ENCODE measurements at places on chromosomes 11 and 22. TPM values are rescaled to one million over a fixed set of nuclear protein-coding genes. Genes with fewer than 3 reads are reported as not detected.

DNA sequence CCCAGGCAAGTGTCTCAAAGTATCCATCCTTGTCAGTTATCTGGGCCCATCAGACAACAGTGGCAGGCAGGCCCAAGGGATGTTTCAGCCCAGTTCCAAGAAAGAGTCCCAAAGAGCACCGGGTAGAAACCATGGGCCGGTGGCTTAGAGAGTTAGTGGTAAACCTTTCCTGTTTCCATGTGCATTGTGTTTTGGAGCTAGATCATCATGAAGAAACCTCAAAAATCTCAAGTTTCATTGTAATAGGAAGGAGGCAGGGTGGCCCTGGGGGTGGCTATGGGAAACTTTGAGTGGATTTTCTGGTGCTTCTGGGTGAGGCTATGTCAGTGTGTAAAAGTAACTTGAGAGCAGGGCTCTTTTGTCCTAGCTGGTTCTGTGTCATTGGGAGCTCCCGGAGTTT lies 68.1 kb downstream of the UBASH3B start:
- no peaks in the 10 kb centered on the region for H3K27me3 ChIP-seq
- peak; percentile 68 for DNase-seq
- no peak overlapping the region for H3K4me3 ChIP-seq
- H3K27ac ChIP-seq, result peak overlapping the region; percentile 33
- H3K36me3 ChIP-seq, result no peaks in the 10 kb centered on the region

- H3K4me1 ChIP-seq, result peaks cover 18% of the 10 kb centered on the region
- no peak for DNase-seq
- no peak overlapping the region for H3K4me3 ChIP-seq
- peaks cover 15% of the 10 kb centered on the region for H3K36me3 ChIP-seq
These were observed 12.2 kb downstream of the MRPL21 start for GRCh38 chr11:68891351-68891948.

- no peaks in the 10 kb centered on the region for H3K36me3 ChIP-seq
- no peak for DNase-seq
- no peak overlapping the region for H3K4me3 ChIP-seq
- no peaks in the 10 kb centered on the region for H3K4me1 ChIP-seq
- H3K27ac ChIP-seq, result no peak overlapping the region
- no peaks in the 10 kb centered on the region for H3K27me3 ChIP-seq
These were observed 354.1 kb downstream of the NTM start for GRCh38 chr11:131724436-131724975.

DNA sequence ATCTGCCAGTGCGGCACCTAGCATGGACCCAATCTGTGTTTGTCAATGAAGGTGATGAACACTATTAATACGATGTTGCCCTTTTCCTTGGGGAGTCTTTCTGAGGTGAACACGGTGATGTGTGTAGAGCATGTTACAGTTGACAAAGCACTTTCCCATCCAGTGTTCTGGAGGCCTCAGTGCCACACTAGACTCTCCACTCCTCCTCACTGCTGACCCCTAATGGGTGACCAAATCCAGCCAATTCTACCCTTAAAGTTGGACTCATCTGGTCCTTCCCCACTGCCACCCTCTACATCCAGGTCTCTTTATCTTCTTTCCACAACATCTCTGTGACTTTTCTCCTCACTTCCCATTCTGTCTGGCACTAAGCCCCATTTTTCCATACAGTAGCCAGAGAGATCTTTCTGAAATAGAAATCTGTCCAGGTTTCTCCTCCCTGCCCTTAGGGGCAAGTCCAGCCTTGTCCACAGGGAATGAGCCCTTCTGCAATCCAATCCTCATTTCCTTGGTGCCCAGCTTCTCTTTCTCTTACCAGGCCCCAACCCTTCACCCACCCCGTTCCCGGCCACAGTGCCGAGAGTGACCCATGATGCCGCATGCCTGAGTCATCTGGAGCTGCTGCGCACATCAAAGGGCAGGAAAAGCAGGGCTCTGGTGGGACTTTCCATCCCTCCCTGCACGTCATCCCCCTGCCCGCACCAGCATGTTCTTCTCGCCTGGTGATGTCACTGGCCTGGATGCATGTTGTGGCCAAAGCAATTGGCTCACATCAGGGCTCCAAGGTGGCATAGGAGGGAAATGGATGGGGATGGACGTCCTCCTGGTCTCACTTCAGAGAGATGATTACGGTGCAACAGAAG lies 64.2 kb downstream of the RASSF10 start:
- no peak overlapping the region for H3K27ac ChIP-seq
- no peak for DNase-seq
- no peaks in the 10 kb centered on the region for H3K4me1 ChIP-seq

GRCh38 chr22:29253561-29254285 lies 14.1 kb downstream of the RHBDD3 start:
- H3K27ac ChIP-seq, result no peak overlapping the region
- no peaks in the 10 kb centered on the region for H3K36me3 ChIP-seq
- H3K4me1 ChIP-seq, result no peaks in the 10 kb centered on the region
- DNase-seq, result no peak
- H3K27me3 ChIP-seq, result no peaks in the 10 kb centered on the region

DNA sequence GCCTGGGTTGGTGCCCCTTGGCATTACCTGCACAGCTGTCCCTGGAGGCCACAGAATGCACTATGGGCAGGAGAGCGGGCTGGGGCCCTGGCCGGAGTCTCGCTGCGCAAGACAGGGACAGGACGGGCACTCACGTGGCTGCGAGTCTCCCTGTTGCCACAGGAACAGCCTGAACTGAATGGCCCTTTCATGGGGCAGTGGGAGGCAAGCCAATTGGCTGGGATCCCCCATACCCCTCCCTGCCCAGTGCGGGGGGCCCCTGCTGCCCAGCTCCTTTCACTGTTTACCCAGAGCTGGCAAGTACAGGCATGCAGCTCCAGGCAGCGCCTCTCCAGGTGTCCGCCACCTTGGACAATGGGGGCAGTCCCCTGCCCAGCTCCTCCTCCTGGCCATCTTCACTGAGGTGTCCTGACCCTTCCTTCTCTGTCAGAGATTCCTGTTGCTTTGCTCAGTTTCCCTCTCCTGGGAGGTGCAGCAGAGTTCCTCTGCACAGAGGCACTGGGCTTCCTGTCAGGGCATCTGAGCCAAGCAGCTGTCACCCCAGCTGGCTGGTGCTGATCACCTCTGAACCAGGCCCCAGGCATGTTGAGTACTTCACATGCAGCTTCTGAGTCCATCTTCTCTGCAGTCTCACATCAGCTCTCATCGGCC lies 5.2 kb downstream of the USP2 start:
- H3K36me3 ChIP-seq, result no peaks in the 10 kb centered on the region
- peak overlapping the region; percentile 74 for H3K27ac ChIP-seq
- peaks cover 34% of the 10 kb centered on the region for H3K4me1 ChIP-seq
- H3K27me3 ChIP-seq, result no peaks in the 10 kb centered on the region

DNA sequence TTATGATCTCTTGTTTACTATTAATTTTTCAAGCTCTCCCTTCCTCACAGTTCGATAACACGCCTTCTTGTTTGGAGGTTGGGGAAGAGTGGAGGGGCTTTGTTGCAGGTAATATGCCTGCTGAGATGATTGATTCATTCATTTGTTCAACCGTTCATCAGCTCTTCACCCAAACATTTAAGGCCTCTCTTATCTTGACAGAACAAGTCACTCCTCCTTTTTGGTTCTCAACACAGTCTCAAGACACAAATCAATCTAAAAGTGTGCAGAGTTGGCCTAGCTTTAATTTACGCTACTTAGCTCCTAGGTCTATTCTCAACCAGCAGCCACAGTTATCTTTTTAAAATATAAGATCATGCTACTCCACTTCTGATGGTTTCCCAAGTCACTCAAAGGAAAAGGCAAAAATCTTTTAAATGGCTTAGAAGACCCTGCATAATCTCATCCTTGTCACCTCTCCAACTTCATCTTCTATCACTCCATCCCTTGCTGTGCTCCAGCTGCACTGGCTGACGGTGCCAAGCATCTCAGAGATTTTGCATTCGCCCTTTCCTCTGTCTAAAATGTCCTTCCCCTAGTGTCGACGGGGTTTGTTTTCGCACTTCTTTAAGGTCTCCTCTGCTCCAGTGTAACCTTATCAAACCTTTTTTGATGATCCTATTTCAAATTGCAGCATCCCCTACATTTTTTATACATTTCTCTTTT lies 60.3 kb downstream of the AMBRA1 start:
- no peaks in the 10 kb centered on the region for H3K36me3 ChIP-seq
- no peaks in the 10 kb centered on the region for H3K4me1 ChIP-seq
- no peaks in the 10 kb centered on the region for H3K27me3 ChIP-seq
- H3K27ac ChIP-seq, result no peak overlapping the region
- DNase-seq, result no peak
- no peak overlapping the region for H3K4me3 ChIP-seq

GRCh38 chr22:28788601-28789000 lies 11.8 kb downstream of the XBP1 start:
- H3K4me3 ChIP-seq, result no peak overlapping the region
- DNase-seq, result no peak
- H3K36me3 ChIP-seq, result peaks cover 6% of the 10 kb centered on the region
- no peak overlapping the region for H3K27ac ChIP-seq

- H3K4me1 ChIP-seq, result no peaks in the 10 kb centered on the region
- H3K27me3 ChIP-seq, result no peaks in the 10 kb centered on the region
- no peak overlapping the region for H3K27ac ChIP-seq
- DNase-seq, result peak; percentile 18
These were observed 21.3 kb upstream of the NELL1 start for GRCh38 chr11:20647976-20648565.

DNA sequence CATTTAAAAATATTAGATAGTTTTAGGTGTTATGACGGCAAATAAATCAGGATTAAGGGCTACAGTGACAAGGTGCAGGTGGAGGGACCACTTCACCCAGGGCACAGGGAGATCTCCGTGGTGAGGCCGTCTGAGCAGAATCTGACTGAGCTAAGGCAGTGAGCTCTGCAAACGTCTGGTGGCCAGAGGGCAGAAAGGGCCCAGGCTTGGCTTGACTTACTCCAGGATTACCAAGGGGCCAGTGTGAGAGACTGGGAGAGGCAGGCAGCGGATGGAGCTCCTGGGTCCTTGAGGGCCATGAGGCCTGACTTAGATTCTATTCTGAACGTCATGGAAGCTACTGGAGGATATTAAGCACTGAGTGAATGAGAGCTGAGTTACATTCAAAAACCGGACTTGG lies 125.9 kb upstream of the B3GAT1 start:
- H3K4me1 ChIP-seq, result no peaks in the 10 kb centered on the region
- H3K27ac ChIP-seq, result no peak overlapping the region
- no peaks in the 10 kb centered on the region for H3K36me3 ChIP-seq

DNA sequence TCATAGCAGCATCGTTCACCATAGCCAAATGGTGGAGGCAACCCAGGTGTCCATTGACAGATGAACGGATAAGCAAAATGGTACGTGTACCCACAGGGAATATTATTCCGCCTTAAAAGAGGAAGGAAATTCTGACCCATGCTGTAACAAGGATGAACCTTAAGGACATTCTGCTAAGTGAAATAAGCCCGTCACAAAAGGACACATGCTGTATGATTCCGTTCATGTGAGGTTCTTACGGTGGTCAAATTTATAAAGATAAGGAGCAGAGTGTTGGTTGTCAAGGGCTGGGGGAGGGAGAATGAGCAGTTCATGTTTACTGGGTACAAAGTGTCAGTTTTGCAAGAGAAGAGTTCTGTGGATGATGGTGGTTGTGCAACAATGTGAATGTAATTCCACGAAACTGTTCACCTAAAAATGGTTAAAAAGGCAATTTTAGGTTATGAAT lies 26.3 kb downstream of the APOL1 start:
- H3K36me3 ChIP-seq, result peaks cover 30% of the 10 kb centered on the region
- H3K4me1 ChIP-seq, result no peaks in the 10 kb centered on the region
- no peak overlapping the region for H3K4me3 ChIP-seq
- no peaks in the 10 kb centered on the region for H3K27me3 ChIP-seq
- DNase-seq, result no peak

- H3K27ac ChIP-seq, result no peak overlapping the region
- no peaks in the 10 kb centered on the region for H3K36me3 ChIP-seq
- H3K27me3 ChIP-seq, result peaks cover 11% of the 10 kb centered on the region
- H3K4me1 ChIP-seq, result peaks cover 5% of the 10 kb centered on the region
- no peak overlapping the region for H3K4me3 ChIP-seq
- DNase-seq, result no peak
These were observed 47.6 kb downstream of the FAM83F start for GRCh38 chr22:40042312-40042711.

DNA sequence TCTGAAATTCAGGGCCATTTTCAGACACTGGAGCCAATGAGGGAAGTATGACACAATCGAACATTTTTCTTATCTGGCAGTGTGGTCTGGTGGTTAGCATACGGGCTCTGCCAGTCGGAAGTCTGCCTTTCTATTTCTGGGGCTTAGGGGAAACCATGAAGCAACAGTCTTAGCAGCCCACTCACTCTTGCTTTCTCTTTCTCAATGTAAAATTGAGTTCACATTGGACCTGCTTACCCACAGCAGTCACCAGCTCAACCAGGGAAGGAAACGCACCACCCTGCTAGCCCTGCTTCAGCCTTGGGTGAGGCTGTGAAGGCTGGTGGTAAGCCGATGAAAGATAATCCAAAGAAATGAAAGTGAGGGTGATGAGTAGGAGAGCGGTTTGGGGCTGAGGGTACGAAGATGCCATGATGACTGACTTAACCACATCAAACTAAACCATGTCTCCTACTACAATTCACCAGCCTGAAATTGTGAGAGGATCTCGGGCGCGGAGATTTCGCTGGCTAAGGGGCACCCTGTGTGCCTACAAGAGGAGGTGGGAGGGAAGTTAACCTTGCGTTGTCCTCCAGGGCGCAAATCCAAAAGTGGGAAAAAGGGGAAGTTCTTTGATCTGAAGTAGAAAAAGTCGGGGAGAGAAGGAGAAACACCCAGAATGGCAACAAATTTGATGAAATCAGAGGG lies 2.0 kb upstream of the LMO2 start:
- H3K4me3 ChIP-seq, result no peak overlapping the region
- no peaks in the 10 kb centered on the region for H3K36me3 ChIP-seq
- H3K4me1 ChIP-seq, result no peaks in the 10 kb centered on the region
- peak; percentile 61 for DNase-seq

DNA sequence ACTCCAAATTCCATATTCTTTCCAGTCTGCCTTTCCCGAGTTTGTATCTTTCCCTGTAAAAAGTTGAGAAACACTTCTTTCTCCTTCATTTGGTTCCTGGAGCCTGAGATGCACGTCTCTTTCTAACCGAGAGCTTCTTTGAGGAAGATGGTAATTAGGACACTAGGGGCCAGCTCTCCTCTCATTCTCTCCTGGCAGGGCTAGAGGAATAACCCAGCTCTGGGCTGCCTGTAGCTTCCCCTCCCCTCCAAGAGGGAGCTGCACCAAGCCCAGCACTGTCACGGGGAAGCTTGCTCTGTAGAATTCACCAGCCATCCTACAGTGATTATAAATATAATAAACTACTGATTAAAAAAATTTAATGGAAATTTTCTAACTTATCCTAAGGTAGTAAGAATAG lies 26.9 kb downstream of the UBASH3B start:
- H3K36me3 ChIP-seq, result no peaks in the 10 kb centered on the region
- H3K4me1 ChIP-seq, result peaks cover 5% of the 10 kb centered on the region
- no peaks in the 10 kb centered on the region for H3K27me3 ChIP-seq
- no peak overlapping the region for H3K27ac ChIP-seq
- H3K4me3 ChIP-seq, result no peak overlapping the region

GRCh38 chr22:36471341-36471821 lies 10.1 kb downstream of the TXN2 start:
- H3K4me3 ChIP-seq, result no peak overlapping the region
- H3K4me1 ChIP-seq, result peaks cover 44% of the 10 kb centered on the region
- H3K27me3 ChIP-seq, result no peaks in the 10 kb centered on the region
- peak; percentile 34 for DNase-seq
- peaks cover 8% of the 10 kb centered on the region for H3K36me3 ChIP-seq
- peak overlapping the region; percentile 69 for H3K27ac ChIP-seq

Gene CDKN1C
- polyA plus RNA-seq, result 5.2 TPM

Gene POTEH
- not detected for polyA plus RNA-seq

Gene MAPK8IP2
- polyA plus RNA-seq, result 0.11 TPM

Gene ART1
- polyA plus RNA-seq, result not detected

Gene TMEM223
- 14.4 TPM for polyA plus RNA-seq

Gene C11orf42
- polyA plus RNA-seq, result not detected

Measured in fibroblast of lung (primary cell).